Nephron progenitor cell (in vitro differentiated cells): ENCODE measurements at places on chromosomes 12 and 14.

DNA sequence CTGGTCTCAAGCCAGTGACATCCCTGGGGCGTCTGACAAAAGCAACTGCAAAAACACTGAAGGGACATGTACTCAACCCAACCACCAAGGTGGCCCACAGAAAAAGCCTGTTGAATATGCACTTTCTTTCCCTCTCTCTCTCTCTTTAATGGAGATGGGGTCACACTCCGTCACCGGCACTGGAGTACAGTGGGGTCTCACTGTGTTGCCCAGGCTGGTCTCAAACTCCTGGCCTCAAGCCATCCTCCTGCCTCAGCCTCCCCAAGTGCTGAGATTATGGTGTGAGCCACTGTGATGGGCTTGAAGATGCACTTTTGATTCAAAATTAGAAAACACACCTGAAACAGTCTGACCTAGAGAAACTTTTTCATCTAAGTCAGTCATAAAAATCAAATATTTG, 7.2 kb upstream of the CD27 start:
- DNase-seq, result no peak

- no peak for DNase-seq
Measured at GRCh38 chr12:91958816-91959215, 186.8 kb downstream of the BTG1 start.

GRCh38 chr12:117980616-117981015, 11.8 kb upstream of the KSR2 start:
- DNase-seq, result no peak

GRCh38 chr12:15625075-15625474, 164.1 kb downstream of the EPS8 start:
- no peak for DNase-seq

DNA sequence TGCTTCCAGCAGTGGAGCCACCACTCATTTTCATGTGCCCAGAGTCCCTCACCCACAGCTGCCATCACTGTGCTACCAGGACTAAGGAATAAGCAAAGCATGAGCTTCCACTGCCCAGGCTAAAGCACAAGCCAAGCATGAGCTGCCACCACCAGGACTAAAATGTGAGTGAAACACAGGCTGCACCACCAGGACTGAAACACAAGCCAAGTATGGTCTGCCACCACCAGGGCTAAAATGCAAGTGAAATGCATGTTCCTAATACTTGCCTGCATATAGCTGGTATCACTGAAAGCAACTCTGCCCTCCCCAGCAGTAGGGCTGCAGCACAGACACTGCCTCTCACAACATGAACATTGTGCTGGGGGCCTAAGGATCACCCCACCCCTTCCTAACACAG, 30.0 kb downstream of the CEP83 start:
- DNase-seq, result no peak

GRCh38 chr12:39275846-39276245, 167.1 kb downstream of the KIF21A start:
- DNase-seq, result no peak

GRCh38 chr14:37865719-37866549, 270.5 kb downstream of the TTC6 start:
- no peak for DNase-seq

GRCh38 chr12:42663621-42664020, 74.1 kb upstream of the PRICKLE1 start:
- DNase-seq, result no peak

DNA sequence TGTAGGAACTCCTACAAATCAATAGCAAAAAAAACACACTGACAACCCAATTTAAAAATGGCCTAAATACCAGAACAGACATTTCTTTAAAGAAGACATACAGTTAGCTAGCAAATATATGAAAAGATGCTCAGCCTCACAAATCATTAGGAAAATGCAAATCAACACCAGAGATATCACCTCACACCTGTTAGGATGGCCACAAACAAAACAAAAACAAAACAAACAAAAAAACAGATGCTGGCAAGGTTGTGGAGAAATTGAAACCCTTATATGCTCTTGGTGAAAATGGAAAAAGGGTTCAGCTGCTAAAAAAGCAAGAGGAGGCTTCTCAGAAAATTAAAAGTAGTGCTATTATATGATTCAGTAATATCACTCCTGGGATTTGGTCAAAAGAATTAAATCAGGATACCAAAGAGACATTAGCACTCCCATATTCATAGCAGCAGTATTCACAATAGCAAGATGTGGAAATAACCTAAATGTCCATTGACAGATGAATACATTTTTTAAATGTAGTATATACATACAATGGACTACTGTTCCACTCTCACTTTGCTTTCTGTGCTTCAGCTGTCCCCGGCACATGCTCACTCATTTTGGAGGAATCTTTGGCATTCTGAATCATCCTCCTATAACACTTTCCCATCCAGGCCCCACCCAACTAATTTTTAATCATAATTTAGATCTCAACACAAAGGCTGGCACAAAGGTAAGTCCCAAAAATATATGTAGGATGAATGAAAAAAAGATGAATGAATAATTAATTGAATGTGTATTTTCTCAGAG, 99.1 kb downstream of the SYT1 start:
- no peak for DNase-seq

GRCh38 chr12:6861391-6861790, 5.9 kb upstream of the TPI1 start:
- no peak for DNase-seq

DNA sequence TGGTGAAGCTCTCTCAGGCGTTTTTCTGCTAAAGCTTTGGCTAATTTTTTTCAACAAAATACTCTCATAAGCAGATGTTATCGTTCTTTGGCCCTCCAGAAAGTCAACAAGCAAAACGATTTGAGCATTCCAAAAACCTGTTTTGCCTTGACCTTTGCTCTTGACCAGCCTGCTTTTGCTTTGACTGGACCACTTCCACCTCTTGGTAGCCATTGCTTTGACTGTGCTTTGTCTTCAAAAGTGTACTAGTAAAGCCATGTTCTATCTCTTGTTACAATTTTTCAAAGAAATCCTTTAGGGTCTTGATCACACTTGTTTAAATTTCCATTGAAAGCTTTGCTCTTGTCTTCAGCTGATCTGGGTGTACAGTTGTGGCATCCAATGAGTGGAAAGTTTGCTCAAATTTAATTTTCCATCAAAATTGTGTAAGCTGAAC, 10.7 kb upstream of the ARID4A start:
- DNase-seq, result no peak

- no peak for DNase-seq
Measured at GRCh38 chr12:83434600-83434999, 747.9 kb downstream of the TMTC2 start.

GRCh38 chr14:100293497-100294212, 12.6 kb downstream of the SLC25A29 start:
- no peak for DNase-seq
